NK-92 treated with Interleukin-12 subunit alpha and Interleukin-12 subunit beta, amount 100 ng/mL, for 24 hours (cell line): ENCODE measurements at places on chromosomes 1 and 21.

GRCh38 chr1:56578963-56579875 is at the start of gene PLPP3:
PLPP3 (minus strand) TSS chr1:56579563; CDS start chr1:56579016, 547 bp downstream.
- DNase-seq = no peak

DNA sequence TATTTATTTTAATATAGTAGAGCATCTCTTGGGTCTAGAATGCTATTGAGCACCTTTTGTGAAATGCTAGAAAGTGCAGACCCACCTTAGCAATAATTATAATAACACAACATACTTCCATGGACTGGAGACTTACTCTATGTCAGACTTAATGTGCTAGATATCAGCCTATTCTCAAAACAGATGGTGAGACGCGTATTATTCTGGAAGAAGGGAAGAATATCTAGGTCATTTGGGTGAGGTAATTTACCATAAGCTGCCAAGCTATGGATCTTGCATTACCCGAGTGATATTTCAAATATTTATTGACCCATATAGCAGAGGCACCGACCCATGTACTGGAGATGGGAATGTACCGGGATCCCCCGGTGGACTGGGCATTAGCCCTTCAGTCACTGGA is 20.6 kb upstream of the IFNLR1 start:
- DNase-seq = no peak

- DNase-seq = no peak
Measured at GRCh38 chr1:238549137-238549536, 658.4 kb upstream of the ZP4 start.

GRCh38 chr1:149978547-149979023 is 31.9 kb downstream of the OTUD7B start:
- no peak for DNase-seq

- DNase-seq = no peak
Measured at GRCh38 chr1:170510163-170510562, 21.8 kb upstream of the GORAB start.

DNA sequence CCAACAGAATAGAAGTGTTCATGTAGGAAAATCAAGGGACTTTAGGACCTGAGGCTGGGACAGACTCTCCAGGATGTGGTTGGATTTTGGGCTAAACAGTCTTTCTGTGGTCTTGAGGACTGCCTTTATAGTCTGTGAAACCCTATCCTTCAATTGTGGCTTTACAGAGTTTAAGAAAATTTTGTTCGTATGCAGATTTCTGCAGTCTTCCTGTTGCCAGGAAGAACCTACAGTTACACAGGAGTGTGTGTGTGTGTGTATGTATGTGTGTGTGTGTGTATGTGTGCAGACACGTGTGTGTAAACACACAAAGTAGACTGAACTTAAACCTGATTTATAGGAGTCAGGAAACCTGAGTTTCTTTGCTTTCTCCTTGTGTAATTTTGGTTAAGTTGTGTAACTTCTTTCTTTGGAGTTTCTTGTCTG is 22.8 kb downstream of the NEK7 start:
- no peak for DNase-seq

- DNase-seq = no peak
Measured at GRCh38 chr1:162690672-162691434, 58.6 kb downstream of the DDR2 start.

DNA sequence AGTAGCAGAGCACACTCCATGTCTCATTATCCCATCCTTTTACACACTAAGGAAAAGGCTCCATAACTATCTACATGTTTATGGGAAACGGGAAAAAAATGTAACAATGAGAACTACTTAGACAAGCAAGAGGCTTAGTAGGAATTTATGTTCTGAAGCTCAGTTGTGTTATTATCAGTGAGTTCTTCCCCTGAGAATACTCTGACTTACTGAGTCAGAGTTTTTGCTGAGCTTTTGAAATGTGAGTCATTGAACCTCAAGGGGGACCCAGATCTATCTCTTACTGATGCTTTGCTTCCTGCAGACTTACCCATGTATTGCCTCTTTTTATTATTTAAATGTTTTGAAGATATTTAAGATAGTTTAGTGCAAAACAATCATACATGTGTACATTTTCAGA is 20.1 kb downstream of the CFHR5 start:
- no peak for DNase-seq

GRCh38 chr1:76854255-76854654 is 13.0 kb upstream of the ST6GALNAC5 start:
- DNase-seq = no peak

DNA sequence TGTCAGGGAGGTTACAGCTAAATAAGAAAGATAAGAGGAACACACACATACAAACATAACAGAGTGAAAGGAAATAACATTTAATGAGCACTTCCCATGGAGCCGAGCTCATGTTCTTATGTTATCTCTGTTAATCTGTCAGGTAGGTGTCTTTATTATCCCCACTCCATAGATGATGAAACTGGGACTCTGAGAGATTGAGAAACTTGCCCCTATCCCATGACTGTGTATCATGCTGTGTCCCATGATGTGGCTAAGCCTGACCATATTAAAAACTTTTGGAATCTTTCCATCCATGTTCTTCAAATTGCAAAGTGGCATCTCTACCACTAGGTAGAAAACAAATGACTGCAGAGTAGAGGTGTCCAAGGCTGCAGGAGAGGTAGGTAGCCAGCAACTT is 285.2 kb upstream of the SGIP1 start:
- no peak for DNase-seq
